ENCODE measurements at places on chromosomes 2 and 18.

DNA sequence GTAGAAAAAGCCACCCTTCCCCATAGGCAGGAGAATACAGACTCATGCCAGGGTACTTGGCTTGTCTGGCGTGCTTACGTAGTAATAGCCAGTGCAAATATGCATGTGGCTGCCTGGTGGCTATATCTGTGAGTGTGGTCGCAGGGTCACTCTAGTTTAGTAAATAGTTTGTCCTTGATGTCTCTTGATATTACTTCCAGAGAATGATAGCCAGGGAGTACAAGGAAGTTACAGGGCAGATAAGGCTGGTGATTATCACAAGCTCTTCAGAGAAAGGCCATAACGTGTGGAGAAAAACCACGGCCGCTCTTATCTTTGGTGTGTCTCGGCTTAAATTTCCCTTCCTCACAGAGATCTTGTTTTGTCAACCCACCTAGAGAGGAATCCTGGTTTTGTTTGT, 54.3 kb upstream of the SLC39A10 start:
- DNase-seq = no peak

- no peak for DNase-seq
Measured at GRCh38 chr2:108916796-108917421, 72.1 kb downstream of the EDAR start.

DNA sequence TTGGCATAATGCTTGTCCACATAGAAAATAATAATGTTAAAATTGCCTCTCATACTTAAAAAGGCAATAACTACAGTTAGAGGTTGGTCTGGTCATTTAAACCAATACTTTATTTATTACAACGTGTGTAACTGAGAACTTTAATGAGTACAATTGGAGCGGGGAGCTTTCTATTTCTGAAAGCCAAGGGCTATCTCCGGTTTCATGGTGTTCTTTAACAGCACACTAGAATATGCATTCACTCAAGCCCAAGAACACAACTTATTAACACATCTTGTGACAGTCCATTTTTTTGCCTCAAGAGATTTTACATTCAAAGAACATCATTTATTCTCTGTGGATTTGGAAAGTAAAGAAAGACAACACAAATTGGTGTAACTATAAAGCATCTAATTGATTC, 131.8 kb downstream of the KCNH7 start:
- DNase-seq = no peak

- no peak for DNase-seq
Measured at GRCh38 chr2:214836568-214836967, 27.1 kb upstream of the BARD1 start.

- DNase-seq = no peak
Measured at GRCh38 chr18:32598144-32598543, 127.5 kb upstream of the GAREM1 start.

DNA sequence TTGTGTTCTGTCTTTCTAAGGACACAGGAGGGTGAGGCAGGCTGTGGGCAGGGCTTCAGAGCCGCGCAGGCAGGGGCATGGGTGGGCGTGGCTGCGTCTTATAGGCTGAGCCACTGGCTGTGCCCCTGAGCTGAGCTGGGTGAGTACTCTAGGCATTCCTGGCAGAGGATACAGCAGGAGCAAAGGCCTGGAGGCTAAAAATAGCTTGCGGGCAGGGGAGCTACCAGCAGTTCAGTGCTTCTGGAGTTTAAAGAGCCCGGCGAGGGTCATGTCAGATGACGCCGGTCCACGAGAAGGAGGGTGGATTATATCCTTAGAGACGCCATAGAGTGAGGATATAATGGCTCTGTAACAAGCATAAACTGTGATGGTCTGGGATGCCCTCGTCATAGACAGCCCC, 31.5 kb upstream of the PDIA6 start:
- DNase-seq = no peak

GRCh38 chr2:241049739-241050623, 51.6 kb downstream of the SNED1 start:
- no peak for DNase-seq

GRCh38 chr2:177075254-177075653, 137.3 kb upstream of the HNRNPA3 start:
- no peak for DNase-seq

DNA sequence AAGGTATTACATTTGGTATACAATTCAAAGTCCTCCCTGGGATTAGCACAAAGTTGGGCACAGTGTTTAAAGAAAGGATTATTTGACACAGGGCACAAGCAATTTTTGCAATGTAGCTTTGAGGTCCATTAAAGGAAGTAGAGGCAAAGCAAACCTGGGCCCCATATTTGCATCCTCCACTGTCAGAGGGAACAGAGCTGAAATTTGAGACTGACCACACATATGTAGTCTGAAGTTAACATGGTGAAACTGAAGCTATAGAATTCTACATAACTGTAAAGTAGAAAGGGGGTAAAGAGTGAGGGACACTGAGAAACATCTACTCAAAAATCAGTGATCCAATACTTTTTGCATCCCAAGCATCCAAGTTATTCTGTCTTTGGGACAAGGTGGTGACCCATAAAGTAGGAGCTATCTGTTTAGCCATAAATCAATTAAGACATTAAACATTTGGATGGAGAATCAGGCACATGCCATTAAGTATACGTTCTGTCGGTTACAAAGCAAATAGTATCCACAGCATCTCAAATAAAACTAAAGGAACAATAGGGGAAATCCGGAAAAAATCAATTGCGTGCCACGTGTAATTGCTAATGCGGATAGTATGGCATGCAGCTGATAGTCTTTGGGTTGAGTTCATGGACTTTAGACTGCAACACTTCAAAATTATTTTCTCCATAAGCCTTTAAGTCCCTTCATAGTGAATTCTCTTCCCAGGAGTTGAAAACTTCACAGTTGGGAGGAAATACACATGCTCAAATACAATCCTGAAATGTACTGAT, 72.6 kb downstream of the PLEKHM3 start:
- DNase-seq = no peak

DNA sequence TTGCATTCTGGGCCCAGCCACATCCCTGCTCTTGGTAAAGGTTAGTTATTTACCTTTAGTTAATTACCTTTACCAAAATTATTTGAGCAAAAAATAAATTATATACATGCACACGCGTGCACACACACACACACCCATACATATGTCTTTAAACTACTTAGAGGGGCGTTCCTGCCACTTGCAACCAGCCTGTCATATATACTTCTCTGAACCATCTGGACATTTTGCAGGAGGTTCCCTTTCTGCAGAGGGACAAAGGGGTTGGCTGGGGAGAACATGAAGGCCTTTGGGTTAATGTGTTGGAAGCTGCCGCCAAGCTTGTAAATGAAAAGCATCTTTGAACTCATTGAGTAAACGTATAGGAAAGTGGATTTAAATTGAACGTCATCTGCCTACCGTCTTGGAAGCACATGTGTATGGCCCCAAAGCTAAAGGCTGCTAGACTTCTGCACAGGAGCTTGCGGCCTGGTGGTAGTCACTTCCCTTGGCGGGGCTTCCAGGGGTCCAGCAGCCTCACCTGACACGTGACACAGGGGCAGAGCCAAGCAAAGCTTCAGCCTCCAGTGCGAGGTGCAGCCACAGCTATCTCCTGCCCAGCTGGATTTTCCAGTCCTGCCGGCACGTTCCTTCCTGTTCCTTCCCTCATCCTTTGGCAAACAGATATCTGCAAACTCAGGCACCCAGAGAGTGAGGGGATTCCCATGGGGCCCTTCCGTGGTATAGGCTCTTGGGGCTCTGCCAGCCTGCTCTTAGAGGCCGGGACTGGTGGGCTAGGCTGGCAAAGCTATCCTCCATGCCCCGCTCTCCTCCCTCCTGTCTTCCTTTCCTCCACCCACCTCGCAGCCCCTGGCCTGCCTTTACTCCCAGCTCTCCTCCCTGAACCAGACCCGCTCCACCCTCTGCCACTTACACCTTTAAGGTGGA, 46.1 kb downstream of the SERTAD2 start:
- DNase-seq = no peak

DNA sequence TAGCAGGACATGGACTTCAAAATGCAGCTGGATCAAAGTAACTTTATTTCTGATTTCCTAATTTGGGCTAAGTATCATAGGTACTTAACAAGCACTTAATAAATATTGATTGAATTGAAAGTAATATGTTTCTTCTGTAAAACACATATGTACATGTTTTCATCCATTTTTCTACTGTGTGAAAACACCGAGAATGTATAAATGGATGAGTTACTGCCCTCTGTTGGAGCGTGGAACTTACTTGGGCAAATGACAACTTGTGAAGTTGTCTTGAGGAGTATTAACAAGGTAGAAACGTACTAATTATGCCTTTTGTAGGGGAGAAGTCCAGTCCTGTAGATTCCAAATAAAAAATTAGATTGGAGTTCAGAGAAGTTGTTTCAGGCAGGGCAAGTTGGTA, 87.2 kb downstream of the PHLPP1 start:
- DNase-seq = no peak

DNA sequence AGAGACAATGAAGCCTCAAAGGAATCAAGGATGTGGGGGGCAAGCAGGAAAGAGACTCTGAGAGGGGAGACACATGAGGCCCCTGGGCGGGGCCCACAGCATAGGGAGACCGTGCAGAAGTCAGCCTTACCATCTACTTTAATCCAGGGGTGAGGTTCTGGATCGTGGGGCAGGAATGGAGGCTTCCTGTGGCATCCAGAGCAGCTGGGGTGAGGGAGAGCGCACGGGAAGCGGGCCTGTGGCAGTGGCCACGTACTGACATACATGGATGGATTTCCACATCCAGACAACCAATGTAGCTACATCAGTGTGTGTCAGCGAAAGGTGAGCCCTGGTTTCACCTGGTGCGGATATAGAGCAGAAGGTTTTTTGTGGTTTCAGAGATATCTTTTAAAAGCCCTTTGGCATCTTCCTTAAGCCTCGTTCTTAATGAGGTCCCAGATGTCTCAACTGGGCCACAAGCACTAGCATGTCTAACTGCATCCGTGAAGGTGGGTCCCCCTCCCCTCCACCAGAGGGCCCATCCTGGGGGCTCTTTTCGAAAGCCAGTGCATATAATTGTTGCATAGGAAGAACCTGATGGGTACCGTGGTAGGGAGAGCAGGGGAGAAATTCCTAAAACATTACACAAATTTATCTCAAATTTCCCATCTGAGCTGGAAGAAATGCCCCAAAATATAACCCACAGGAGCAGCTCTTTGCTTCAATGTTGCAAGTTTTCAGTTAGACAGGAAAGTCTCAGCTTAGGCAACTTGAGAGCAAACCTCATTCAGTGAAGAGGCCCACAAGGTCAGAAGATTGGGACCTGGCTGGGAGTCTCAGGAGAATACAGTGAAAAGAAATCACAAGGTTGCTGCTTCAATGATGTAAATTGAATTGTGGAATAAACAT, 90.9 kb downstream of the SP3 start:
- DNase-seq = no peak

- no peak for DNase-seq
Measured at GRCh38 chr18:39909706-39910105, 2045.3 kb upstream of the PIK3C3 start.

GRCh38 chr2:217462121-217462520, 540.7 kb downstream of the TNS1 start:
- no peak for DNase-seq

DNA sequence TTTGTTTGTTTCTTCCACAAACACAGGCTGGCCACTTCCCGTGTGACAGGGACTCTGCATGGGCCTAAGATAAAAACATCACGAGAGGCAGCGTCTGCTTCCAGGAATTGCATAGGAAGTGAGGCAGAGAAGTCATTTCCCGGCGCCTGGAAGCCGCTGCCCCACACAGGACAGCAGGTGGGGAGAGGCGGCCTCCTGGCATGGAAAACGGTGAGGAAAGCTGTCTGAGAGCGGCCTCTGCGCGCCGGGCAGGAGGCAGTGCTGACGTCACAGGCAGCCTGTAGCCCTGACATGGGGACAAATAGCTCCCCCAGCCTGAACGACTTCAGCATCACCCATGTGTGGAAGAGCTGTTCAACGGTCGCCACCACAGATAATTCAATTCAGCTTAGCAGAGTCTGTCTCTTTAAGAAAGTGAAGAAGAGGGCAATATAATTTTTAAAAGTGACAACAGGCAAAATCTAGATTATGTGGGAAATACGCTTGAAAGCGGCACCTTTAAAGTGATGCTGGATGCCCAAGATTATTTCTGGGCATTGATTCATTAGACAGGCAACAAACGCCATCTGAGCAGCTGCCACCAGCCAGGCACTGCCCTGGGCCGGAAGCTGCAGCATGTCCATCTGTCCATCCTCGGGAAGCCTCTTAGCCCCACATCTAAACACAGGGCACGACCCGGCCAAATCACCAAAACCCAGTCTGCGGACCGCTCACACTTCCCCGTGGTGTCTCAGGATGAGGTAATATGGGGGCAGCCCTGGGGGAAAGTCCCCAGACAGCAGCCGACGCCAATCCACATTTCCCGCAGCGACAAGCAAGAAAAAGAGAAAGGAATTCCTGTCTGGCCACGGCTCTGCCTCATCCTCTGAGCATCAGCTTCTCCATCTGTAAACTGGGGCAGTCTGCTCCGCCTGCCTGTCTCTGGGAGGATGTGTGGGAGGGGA, 138.9 kb downstream of the PXDN start:
- DNase-seq = no peak

GRCh38 chr2:18907508-18907907, 318.1 kb upstream of the NT5C1B start:
- no peak for DNase-seq

- DNase-seq = peak; percentile 44
Measured at GRCh38 chr2:168456521-168457189, 583 bp downstream of the CERS6 start.

- DNase-seq = no peak
Measured at GRCh38 chr2:20448246-20448976, 1.5 kb downstream of the RHOB start.

- no peak for DNase-seq
Measured at GRCh38 chr2:115369400-115369799, 927.0 kb downstream of the DPP10 start.

Data from stimulated activated CD8-positive, alpha-beta memory T cell treated with anti-CD3 and anti-CD28 coated beads, Interleukin-7, amount 100 ng/mL, for 4 hours (primary cell).